CD4-positive, alpha-beta memory T cell (primary cell): ENCODE measurements at places on chromosomes 16 and 17.

- peak; percentile 55 for DNase-seq
These were observed 733 bp downstream of the CHRNB1 start for GRCh38 chr17:7445619-7445968.

DNA sequence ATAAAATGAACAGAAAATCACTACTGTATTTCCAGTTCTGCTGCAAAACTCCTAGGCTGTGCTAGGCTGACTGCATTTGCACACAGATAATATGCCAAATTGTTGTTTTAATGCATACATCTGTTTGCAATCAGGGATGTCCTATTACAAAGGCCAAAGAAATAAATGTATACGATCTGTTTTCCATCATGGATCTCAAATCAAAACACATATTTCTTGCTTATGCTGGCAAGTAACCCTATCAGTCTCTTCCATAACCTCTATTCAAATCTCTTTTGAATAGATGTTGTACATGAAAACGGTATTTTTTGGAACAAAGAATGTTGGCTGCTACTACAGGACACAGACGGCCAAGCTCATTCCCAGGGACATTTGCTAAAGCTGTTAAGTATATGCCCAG, 56.6 kb downstream of the DUSP14 start:
- DNase-seq: no peak

GRCh38 chr17:40111221-40112128, 10.3 kb upstream of the MSL1 start:
- peak; percentile 63 for DNase-seq

DNA sequence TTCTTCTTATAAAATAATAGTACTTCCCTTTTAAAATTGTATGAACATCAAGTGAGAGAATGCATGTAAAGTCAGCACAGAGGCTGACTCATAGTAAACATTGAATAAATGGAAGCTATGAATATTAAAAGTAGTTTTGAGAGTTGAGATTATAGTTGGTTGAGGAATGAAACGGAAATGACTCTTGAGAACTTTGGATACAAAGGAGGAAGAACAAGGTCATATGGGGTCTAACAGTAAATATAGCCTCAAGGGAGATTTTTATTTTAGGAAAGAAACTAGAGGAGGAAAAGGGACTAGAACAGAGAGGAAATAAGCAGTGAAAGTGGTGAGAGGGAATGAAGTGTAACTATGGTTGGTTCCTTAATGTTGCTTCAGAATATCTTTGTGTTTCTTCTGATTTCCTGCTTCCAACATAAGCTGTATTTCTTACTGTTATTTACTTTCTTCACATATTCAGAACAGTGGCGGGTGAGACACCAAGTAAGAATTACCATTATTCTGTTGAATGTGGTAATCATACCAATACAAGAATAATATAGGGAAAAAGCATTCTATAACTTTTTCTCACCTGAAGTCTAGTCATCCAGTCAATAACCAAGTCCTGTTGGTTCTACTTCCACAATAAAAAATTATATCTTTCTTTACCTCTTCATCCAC, 165.1 kb downstream of the CHD9 start:
- DNase-seq: no peak

DNA sequence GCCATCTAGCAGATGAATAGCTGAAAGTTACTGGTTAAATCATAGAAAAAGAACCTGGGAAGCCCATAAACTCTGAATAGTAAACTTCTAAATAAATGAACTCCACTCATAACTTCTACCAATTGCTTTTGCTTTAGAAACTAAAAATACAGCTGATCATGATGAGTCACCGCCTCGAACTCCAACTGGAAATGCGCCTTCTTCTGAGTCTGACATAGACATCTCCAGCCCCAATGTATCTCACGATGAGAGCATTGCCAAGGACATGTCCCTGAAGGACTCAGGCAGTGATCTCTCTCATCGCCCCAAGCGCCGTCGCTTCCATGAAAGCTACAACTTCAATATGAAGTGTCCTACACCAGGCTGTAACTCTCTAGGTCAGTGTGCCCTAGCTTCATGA, 9.7 kb downstream of the KAT7 start:
- no peak for DNase-seq

GRCh38 chr17:794876-795275, 12.7 kb downstream of the MRM3 start:
- peak; percentile 32 for DNase-seq

DNA sequence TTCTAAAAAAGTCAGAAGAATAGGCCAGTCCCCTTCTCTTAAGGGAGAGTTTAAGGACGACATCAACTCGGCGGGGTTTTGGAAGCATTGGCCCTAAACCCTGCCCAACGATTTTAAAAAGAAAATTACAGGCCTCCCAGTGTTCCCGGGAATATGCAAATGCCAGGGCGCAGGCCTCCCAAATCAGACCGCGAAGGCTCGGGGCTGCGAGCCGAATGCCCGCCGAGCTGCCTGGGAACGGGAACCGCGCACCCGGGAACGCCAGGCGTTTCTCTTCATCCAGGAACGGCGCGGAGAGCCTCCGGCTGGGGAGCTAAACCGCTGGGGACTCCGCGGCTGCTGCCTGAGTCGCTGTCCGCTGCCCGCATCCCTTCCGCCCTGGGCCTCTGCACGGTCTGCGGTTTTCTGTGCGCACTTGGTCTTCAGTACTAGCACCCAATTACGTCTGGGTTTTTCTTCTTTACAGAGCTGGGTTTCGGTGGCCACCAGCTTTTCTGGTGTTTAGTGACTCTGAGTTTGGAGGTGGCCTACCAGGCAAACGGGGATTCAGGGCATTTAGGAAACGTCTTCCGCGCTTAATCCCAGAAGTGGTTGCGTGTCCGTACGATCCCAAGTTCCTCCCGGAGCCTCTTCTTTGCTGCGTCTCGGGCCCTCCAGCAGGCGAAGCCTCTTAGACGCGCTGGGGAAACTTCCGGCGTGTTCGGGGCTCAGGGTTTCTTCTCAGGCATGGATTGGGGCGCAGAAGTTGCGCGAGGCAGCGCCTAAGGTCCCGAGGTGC, 5.7 kb downstream of the IRX5 start:
- DNase-seq: peak; percentile 11

DNA sequence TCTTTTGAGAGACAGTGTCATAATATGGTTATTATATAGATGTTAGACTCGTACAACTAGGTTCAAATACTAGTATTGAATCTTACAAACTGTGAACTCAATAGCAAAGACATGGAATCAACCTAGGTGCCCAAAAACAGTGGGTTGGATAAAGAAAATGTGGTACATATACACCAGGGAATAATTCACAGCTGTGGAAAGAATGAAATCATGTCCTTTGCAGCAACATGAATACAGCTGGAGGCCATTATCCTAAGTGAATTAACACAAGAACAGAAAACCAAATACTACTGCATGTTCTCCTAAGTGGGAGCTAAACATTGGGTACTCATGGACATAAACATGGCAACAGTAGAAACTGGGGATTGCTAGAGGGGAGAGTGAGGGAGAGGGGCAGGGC, 8.1 kb downstream of the PHKB start:
- no peak for DNase-seq

DNA sequence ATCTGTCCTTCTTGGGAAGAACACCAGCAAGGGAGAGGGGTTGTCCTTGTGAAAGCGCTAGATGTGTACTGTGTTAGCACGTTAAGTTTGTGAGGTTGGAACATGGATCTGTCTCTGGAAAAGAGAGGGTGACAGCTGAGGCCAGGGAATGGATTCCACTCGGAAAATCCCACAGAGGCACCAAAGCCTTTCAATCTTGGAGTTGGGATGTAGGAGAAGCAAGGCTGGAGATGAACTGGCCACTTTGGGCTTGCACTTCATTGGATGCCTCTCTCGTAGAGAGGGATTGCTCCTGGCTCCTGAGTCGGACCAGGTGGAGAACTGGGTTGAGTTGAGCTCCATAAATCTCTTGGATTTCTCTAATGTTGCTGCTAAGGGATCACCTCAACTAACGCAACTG, 67.2 kb downstream of the CCDC182 start:
- no peak for DNase-seq

GRCh38 chr17:81324851-81325713, 30.0 kb upstream of the SLC38A10 start:
- DNase-seq: no peak

DNA sequence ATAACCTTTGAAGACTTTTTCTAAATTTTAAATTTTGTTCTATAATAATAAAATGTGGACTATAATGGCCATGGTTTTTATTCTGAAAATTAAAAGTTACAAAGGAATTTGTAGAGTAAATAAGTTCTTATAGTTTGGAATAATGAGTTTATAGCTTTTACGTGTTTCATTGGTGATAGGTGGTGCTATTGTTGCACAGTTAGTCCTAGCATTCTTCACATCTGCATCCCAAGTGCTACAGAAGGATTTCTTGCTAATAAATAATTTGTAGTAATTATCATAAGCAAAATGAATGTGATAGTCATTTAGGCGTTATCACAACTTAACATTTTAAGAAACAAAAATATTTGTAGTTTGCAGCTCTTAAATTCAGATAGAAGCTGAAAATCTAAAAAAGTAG, 67.9 kb downstream of the BCAS3 start:
- DNase-seq: no peak

DNA sequence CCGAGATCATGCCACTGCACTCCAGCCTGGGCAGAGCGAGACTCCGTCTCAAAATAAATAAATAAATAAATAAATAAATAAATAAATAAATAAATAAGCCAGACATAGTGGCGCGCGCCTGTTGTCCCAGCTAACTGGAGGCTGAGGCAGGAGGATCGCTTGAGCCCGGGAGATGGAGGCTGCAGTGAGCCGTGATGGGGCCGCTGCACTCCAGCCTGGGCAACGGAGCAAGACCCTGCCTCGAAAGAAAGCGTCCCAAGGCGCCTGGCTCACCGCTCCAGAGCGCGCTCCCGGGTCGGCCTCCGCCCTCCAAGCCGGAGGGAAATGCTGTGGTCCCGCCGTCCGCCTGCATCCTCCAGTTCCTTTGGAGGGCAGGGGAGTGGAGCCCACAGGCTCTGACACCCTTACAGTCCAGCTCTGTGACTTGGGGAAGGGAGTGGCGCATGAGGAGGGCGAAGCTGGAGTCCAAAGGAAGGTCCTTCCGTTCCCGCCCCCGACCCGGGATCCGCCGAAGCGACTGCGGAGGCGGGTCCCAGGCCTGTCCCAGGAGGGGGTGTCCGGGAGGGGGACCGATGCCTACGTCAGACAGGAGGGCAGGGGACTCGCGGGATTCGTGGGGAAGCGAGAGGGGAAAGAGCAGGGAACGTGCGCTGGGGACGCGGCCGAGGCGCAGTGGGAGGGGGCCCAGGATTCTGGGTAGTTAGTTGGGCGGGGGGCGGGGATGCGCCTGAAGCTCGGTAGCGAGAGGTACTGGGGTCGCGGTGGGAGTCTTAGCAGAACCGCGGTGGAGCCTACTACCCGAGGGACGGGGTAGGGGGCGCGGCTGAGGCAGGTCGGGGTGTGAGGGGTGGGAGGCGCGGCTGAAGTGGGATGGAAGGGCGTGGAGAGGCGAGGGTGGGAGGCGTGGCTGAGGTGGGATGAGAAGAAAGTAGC, 8.4 kb upstream of the TRPV2 start:
- no peak for DNase-seq

DNA sequence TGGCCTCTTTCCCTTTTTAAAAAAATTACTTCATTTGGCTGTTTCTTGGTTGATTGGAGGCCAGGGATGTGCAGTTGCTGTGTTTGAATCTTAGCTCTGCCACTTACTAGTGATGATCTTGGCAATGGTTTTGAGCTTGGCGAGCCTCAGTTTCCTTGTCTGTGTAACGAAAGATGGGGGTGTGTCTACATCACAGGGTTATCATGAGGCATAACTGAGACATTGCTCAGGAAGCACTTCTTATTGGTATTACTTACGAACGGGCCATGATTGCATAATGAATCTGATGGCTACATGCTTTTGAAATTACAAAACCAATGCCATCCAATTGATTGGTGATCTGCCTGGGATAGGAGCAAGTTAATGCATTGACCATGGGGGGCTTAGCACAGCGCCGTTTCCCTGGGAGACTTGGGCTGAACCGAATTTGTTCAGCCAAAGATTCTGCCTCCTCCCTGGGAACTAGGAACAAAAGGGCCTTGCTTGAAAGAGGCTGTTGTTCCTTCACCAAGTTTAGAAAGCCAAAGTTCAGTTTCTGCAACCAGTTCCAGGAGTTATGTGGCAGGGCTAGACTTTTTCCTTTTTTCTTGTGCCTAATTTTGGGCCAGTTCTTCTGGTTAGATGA, 21.9 kb downstream of the CMIP start:
- DNase-seq: no peak
